ENCODE measurements at places on chromosomes 7 and 10. TPM values are rescaled to one million over a fixed set of nuclear protein-coding genes. Genes with fewer than 3 reads are reported as not detected.

Gene SEMA4G
- polyA plus RNA-seq = not detected

Gene CTTNBP2
- polyA plus RNA-seq = not detected

Gene TAS2R41
- polyA plus RNA-seq = not detected

Gene FKBP9
- polyA plus RNA-seq = 0.44 TPM

Gene SAMD9L
- 19.9 TPM for polyA plus RNA-seq

Gene KCNH2
- 0.17 TPM for polyA plus RNA-seq

Gene ANKRD1
- not detected for polyA plus RNA-seq

Gene ATP6V0E2
- 58.2 TPM for polyA plus RNA-seq

Gene PNLIPRP3
- polyA plus RNA-seq = not detected

Gene IRF5
- 73.4 TPM for polyA plus RNA-seq

Gene AKR1C2
- polyA plus RNA-seq = not detected

- H3K27ac ChIP-seq = no peak overlapping the region
- H3K4me3 ChIP-seq = no peak overlapping the region
- no peaks in the 10 kb centered on the region for H3K4me1 ChIP-seq
- no peak for DNase-seq
- no peaks in the 10 kb centered on the region for H3K36me3 ChIP-seq
These were observed 1.9 kb upstream of the INSYN2A start for GRCh38 chr10:127198307-127198706.

DNA sequence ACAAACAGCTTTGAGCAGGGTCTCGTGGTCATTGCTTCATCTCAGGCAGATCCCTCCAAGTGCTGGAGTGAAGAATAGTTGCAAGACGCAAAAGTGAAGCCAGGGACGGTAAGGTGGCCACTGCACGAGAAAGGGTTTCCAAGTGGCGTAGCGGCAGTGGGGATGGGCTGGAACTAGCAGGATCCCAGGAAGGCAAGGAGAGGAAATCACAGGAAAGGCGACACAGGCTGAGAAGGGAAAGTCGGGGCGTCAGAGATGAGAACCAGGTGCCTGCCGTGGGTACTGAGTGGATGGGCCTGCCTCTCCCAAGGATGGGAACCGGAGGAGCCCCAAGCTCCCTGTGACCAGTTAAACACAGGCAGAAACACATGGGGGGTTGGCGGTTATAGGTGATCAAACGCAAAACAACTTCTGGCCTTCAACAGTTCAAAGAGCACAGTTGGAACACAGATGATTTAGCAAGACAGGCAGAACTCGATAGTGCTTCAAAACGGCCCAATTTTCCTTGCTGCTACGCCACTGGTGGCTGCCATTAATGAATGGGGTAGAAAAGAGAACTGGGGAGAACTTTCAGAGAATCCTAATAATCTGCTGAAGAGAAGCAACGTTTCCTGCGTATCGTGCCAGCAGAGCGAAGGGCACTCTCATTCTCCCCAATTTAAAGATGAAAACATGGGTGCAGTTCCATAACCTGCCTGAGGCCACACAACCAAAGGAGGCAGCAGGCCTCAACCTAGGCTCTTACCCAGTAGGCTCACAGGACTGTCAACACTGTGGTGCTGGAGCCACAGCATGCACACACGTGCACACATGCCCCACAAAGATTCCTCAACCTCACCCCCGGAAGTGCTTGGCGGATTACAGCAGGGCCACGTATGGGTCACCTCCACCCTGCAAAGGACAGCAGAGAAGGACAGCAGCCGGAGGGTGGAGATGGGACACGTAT is 61.9 kb downstream of the MAD1L1 start:
- peaks cover 24% of the 10 kb centered on the region for H3K36me3 ChIP-seq
- DNase-seq = no peak
- no peak overlapping the region for H3K4me3 ChIP-seq
- no peaks in the 10 kb centered on the region for H3K27me3 ChIP-seq
- peak overlapping the region; percentile 70 for H3K27ac ChIP-seq

DNA sequence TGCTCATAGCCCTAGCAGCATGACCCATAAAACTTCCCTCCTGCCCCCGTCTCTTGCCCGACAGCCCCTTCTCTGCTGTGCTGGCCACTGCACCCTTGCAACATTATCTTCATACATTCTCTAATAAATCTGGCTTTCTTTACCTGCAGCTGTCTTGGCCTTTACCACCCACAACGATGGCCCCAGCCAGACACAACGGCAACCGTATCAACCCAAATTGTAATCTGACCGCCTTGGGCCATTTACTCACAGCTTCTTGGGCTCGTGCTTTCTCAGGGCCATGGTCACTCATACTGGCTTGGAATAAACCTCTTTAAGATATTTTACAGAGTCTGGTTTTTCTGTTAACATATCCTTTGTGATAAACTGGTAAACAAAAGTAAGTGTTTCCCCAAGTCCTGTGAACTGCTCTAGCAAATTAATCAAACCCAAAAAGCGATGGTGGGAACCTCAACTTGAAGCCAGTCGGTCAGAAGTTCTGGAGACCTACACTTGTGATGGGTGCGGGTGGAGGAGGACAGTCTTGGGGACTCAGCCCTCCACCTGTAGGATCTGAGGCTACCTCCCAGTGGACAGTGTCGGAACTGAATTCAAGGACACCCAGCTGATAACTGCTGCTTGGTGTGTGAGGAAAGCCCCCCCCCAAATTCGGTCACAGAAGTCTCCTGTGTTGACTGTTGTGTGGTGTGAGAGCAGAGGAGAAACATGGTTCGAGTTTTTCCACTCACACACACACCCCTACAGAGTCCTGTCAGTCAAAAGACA is 87.6 kb upstream of the ATP6V0A4 start:
- H3K4me1 ChIP-seq = no peaks in the 10 kb centered on the region
- no peak overlapping the region for H3K27ac ChIP-seq
- DNase-seq = no peak
- no peaks in the 10 kb centered on the region for H3K27me3 ChIP-seq
- no peaks in the 10 kb centered on the region for H3K36me3 ChIP-seq

DNA sequence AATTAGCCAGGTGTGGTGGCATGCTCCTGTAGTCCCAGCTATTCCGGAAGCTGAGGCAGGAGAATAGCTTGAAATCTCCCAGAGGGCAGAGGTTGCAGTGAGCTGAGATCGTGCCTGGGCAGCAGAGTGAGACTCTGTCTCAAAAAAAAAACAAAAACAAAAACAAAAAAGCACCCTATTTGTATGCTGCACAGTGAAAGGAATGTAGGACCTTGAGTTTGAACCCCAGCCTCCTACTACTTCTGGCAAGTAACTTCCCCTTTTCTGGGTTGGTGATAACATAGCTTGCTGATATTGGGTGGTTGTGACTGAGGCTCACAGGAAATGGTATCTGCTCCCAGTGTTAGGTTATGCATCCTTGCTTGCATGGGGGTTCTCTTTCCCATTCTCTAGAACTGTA is 205.3 kb downstream of the BUB3 start:
- H3K27me3 ChIP-seq = peaks cover 31% of the 10 kb centered on the region
- no peaks in the 10 kb centered on the region for H3K4me1 ChIP-seq
- no peak overlapping the region for H3K4me3 ChIP-seq
- DNase-seq = no peak
- H3K36me3 ChIP-seq = no peaks in the 10 kb centered on the region

GRCh38 chr10:25080880-25081581 is 64.6 kb downstream of the THNSL1 start:
- peaks cover 17% of the 10 kb centered on the region for H3K27me3 ChIP-seq
- H3K36me3 ChIP-seq = no peaks in the 10 kb centered on the region
- H3K4me3 ChIP-seq = no peak overlapping the region
- H3K4me1 ChIP-seq = peaks cover 4% of the 10 kb centered on the region

GRCh38 chr7:19747740-19748339 is 25.6 kb downstream of the TMEM196 start:
- peak; percentile 11 for DNase-seq
- H3K4me3 ChIP-seq = no peak overlapping the region
- H3K27me3 ChIP-seq = peaks cover 5% of the 10 kb centered on the region
- H3K27ac ChIP-seq = no peak overlapping the region
- no peaks in the 10 kb centered on the region for H3K36me3 ChIP-seq
- H3K4me1 ChIP-seq = no peaks in the 10 kb centered on the region

DNA sequence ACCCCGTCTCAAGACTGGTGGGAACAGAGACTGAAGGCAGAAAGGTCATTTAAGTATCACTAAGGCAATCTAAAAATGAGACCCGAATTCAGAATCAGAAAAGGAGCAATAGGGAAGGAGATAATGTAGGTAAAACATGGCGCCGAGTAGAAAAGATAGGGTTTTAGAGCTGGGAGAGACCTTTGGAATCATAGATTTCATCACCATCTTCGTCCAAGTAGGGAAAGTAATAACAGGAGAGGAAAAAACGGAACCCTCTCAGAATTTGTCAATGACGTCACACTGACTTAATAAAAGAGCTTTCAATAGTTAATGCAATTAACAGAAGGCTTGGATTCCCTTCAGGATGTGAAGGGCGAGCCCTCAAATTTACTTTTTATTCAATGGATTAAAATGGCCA is 1.0 kb upstream of the UBN2 start:
- peaks cover 7% of the 10 kb centered on the region for H3K27me3 ChIP-seq
- peak overlapping the region; percentile 76 for H3K4me3 ChIP-seq
- peaks cover 9% of the 10 kb centered on the region for H3K36me3 ChIP-seq
- peaks cover 18% of the 10 kb centered on the region for H3K4me1 ChIP-seq
- H3K27ac ChIP-seq = no peak overlapping the region
- DNase-seq = no peak

DNA sequence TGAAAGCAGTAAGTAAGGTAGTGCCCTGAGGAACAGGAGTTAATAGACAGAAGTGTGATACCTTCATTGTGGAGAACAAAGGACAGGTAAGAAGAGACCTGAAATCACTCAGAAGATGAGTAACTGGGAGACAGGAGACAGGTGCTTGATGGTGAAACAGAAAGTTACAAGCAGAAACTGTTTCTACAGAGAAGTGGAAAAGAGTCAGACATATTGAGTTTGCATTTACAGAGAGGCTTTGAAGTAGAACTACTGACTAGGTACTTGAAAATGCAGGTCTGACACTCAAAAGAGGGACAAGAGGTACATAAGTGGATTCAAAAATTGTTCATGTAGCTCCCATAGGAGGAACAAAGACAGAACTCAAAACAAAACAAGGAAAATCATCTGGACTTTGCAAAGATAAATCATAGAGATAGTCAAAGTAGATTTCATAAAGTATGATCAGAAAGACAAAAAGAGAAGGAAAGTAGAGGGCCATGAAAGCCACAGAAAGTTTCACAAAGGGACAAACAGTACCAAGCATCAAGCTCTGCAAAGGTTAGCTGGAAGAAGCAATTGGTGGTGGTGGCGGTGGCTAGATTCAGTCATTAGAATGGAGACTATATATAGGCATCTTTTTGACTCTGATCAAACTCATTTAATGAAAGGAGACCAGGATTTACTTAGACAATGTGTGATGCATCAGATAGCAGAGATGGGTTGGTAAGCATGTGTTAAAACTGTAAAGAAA is 198.4 kb downstream of the PCLO start:
- no peak overlapping the region for H3K4me3 ChIP-seq
- no peaks in the 10 kb centered on the region for H3K36me3 ChIP-seq
- DNase-seq = no peak
- no peaks in the 10 kb centered on the region for H3K27me3 ChIP-seq
- no peaks in the 10 kb centered on the region for H3K4me1 ChIP-seq

DNA sequence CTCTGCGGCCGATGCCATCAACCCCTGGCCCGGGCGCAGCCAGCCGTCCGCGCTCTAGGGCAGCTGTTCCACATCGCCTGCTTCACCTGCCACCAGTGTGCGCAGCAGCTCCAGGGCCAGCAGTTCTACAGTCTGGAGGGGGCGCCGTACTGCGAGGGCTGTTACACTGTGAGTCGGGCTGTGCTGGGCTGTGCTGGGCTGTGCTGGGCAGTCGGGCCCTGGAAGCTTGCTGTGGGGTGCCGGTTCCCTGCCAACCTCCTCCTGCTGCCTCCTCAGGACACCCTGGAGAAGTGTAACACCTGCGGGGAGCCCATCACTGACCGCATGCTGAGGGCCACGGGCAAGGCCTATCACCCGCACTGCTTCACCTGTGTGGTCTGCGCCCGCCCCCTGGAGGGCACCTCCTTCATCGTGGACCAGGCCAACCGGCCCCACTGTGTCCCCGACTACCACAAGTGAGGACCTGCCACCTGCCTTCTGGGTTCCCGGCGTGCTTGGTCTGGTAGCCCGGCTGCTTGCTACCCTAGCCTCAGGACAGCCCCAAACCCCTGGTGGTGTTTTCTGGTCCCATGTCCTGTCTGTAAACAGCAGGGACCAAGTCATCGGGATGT is 7.5 kb downstream of the ZYX start:
- H3K27me3 ChIP-seq = no peaks in the 10 kb centered on the region
- no peak overlapping the region for H3K27ac ChIP-seq
- no peaks in the 10 kb centered on the region for H3K4me1 ChIP-seq
- no peak for DNase-seq

DNA sequence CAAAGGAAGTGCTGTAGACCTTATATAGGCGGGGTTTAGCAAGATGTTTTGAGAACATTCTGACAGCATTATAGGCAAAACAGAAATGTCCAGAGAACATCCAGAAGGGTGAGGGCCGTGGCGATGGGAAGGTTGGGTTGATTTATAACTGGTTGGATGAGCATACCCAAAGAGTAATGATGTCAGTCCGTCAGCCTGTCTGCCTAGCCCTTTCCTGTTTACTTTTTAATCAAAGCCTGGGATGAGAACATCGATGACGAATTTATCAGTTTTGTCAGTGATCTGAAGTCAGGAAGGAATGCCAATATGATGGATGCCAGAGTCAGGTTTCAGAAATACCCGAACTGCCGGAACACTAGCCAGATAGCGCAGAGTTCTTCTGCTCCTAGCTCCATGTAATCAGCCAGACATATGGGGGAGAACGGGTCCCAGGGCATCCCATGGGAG is 33.8 kb upstream of the TRIM8 start:
- no peak overlapping the region for H3K4me3 ChIP-seq
- DNase-seq = no peak
- peak overlapping the region; percentile 66 for H3K27ac ChIP-seq
- peaks cover 5% of the 10 kb centered on the region for H3K4me1 ChIP-seq
- no peaks in the 10 kb centered on the region for H3K36me3 ChIP-seq

- no peaks in the 10 kb centered on the region for H3K4me1 ChIP-seq
- DNase-seq = no peak
- no peaks in the 10 kb centered on the region for H3K36me3 ChIP-seq
- no peak overlapping the region for H3K4me3 ChIP-seq
- H3K27me3 ChIP-seq = peaks cover 45% of the 10 kb centered on the region
- H3K27ac ChIP-seq = no peak overlapping the region
These were observed 160.2 kb upstream of the UNC5B start for GRCh38 chr10:71052076-71052660.

DNA sequence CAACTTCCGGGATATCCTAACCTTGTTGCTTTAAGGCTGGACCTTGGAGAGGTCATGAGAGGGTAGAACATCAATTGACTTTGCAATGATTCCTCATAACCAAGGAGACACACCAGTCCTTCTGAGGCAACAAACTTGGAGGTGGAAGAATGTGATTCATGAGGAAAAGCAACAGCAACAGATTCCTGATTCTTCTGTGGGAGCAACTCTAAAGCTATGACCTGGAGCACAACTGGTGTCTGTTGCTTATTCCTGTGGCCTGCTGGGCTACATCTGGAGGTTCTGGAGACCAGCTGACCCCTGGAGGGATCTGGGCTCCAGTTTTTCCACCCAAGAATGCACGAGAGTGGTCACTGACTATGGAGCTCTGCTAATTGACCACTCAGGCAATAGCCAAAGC is 116.6 kb downstream of the CREB5 start:
- DNase-seq = no peak
- H3K36me3 ChIP-seq = no peaks in the 10 kb centered on the region
- H3K27me3 ChIP-seq = no peaks in the 10 kb centered on the region

GRCh38 chr7:81206667-81207360 is 288.0 kb upstream of the SEMA3C start:
- no peaks in the 10 kb centered on the region for H3K36me3 ChIP-seq
- no peak overlapping the region for H3K27ac ChIP-seq
- H3K27me3 ChIP-seq = no peaks in the 10 kb centered on the region
- no peaks in the 10 kb centered on the region for H3K4me1 ChIP-seq
- no peak for DNase-seq
- H3K4me3 ChIP-seq = no peak overlapping the region

GRCh38 chr10:3787016-3787400 is 2.0 kb upstream of the KLF6 start:
- H3K4me3 ChIP-seq = peak overlapping the region; percentile 80
- H3K4me1 ChIP-seq = peaks cover 40% of the 10 kb centered on the region
- peaks cover 27% of the 10 kb centered on the region for H3K36me3 ChIP-seq
